ENCODE measurements at places on chromosomes 5 and 9.

- no peak for DNase-seq
These were observed 9.7 kb upstream of the TGFBI start for GRCh38 chr5:136018814-136019783.

- DNase-seq: no peak
These were observed 83.6 kb downstream of the ANXA2R start for GRCh38 chr5:42956551-42956950.

DNA sequence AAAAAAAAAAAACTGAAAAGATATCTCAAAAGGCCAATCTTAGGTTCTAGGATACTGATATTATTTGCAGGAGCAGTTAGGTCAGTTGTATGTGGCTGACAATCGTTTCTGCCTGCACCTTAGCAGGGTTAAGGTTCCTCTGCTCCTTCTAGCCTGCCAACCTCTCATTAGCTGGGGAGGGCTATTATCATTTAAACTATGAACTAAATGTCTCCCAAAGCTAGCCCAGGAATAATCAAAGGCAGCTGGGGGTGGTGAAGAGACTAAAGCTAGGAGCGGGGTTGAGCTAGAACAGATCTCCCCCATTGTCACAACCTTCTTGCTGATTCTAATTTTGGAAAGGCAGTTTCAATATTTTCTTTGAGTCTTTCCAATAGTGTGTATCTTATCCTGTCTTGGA lies 99.9 kb downstream of the ICE1 start:
- DNase-seq: no peak

DNA sequence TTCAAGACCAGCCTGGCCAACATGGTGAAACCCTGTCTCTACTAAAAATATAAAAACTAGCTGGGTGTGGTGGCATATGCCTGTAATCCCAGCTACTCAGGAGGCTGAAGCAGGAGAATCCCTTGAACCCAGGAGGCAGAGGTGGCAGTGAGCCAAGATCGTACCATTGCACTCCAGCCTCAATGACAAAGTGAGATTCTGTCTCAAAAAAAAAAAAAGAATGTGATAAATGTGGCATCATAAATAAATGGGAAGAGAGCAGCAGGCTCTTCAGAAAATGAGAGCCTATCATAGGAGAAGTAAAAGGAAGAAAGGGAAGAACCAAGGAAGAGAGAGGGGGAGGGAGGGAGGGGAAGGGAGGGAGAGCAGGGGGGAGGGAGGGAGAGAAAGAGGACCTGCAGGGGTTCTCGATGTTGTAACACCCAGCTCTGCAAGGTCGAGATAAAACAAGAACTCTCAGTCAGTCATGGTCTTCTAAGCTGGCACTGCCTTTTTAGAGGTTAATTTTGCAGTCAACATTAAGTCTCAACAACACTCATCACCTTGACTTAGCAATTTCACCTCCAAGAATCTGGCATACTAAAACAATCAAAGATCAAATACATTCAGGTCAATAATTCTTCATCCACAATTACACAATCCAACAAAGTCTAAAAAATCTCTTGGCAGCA lies 68.7 kb upstream of the SIMC1 start:
- no peak for DNase-seq

DNA sequence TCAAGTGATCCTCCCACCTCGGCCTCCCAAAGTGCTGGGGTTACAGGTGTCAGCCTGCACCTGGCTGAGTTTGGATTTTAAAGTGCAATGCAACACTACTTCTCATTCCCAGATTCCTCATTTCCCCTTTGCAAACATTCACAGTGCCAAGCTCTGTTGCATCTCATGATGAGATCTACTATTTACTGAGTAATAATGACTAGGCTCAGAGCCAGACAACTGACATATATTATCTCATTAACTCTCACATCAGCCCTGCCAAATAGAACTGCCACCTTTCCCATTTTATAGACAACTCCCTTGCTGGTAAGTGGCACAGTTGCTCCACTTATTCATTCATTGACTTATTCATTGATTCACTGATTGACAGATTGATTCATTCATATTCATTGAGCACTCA lies 7.0 kb downstream of the PDE6A start:
- no peak for DNase-seq

DNA sequence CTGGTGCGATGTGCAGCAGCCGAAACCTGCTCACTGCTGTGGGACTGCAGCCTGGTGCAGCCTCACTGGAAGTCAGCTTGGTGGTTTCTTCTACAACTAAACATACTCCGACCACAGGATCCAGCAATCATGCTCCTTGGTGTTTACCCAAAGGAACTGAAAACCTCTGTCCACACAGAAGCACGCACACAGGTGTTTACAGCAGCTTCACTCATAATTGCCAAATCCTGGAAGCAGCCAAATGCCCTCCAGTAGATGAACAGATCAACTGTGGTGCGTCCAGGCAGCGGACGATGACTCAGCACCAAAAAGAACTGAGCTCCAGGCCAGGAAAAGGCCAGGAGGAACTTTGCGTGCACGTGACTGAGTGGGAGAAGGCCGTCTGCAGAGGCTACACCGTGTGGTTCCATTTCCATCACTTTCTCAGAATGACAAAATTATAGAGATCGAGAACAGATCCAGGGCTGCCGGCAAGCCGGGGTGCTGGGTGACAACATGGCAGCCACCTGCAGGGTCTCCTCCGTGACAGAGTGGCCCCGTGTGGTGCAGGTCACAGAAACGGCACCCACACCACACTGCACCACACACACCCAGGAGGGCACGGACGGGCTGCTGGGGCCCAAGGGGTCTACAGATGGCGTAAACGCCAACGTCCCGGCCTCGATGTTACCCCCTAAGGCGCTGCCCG lies 23.1 kb upstream of the NSMF start:
- DNase-seq: no peak

- DNase-seq: peak; percentile 69
These were observed at the start of gene F2RL1 for GRCh38 chr5:76818844-76819831. F2RL1 (plus strand) TSS chr5:76819030; CDS start chr5:76819183, 153 bp downstream.

GRCh38 chr9:12753931-12754330 lies 20.9 kb upstream of the LURAP1L start:
- no peak for DNase-seq

DNA sequence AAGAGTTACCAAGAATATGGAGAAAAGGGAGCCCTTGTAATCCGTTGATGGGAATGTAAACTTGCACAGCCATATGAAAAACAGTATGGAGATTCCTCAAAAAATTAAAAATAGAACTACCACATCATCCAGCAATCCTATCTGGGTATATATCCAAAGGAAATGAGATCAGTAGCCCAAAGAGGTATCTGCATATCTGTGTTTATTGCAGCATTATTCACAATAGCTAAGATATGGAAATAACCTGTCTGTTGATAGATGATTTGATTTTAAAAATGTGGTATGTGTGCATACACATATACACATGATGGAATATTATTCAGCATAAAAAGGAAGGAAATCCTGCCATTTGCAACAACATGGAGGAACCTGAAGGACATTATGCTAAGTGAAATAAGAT lies 48.3 kb upstream of the EBF1 start:
- no peak for DNase-seq

GRCh38 chr5:2588850-2589501 lies 162.5 kb downstream of the IRX2 start:
- DNase-seq: no peak

- DNase-seq: no peak
These were observed 4.2 kb upstream of the UNC5A start for GRCh38 chr5:176806137-176806536.

- DNase-seq: no peak
These were observed 587.7 kb upstream of the GRAMD2B start for GRCh38 chr5:125835293-125836172.

- DNase-seq: no peak
These were observed 204.0 kb downstream of the GADD45G start for GRCh38 chr9:89808756-89809181.

DNA sequence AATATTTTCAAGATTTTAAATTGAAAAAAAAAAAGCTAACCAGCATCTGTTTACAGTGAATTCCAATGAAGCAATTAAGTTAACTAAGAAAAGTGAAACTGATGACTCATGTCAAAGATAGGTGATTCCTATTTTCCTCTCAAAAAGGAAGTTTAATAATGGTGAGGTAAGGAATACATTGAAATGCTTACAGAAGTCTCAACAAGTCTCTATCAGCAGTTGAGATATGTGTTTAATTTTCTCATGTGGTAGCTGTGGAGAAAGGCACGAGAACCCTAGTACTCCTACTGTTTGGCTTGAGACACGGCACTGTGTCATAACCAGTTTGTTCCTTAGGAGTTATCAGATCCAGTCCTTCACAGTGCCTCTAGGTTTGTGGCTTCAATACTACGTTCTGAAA lies 114.5 kb downstream of the SLC25A46 start:
- no peak for DNase-seq

- DNase-seq: no peak
These were observed 28.4 kb downstream of the GLRX start for GRCh38 chr5:95794070-95794516.

- no peak for DNase-seq
These were observed 540.6 kb downstream of the EBF1 start for GRCh38 chr5:158559066-158559465.

DNA sequence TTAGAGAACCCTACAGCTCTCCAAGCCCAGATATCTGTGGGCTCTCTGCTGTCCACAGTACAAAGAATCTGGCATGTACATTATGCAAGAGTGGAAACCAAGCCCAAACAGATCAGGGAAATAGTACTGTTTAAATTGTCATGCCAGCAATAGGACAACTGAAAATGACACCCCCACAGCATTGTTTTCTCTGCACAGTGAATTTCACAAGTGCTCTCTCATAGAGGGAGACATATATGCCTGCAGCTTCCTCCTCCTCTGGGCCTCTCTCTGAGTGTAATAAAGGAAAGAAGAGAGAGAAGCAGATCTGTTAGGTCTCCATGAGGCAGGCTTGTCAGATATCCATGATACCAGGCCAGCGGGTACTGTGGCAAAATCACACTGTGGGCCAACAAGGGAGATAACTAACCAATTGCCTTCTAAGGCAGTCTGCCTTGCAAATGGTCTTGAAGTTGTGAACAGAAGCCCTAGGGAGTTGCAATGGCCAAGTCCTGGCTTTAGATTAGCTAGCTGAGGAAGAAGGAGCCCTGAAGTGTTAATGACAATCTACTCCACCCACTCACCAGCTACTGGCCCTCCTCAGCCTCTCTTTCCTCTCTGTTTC lies 54.4 kb upstream of the JMY start:
- DNase-seq: no peak

- DNase-seq: no peak
These were observed 24.9 kb upstream of the SLCO6A1 start for GRCh38 chr5:102523541-102524175.
